Right renal pelvis (tissue), 4 donors: ENCODE measurements at places on chromosomes 12 and 14.

- DNase-seq, result no peak
These were observed 24.2 kb upstream of the CLEC14A start for GRCh38 chr14:38280081-38280480.

DNA sequence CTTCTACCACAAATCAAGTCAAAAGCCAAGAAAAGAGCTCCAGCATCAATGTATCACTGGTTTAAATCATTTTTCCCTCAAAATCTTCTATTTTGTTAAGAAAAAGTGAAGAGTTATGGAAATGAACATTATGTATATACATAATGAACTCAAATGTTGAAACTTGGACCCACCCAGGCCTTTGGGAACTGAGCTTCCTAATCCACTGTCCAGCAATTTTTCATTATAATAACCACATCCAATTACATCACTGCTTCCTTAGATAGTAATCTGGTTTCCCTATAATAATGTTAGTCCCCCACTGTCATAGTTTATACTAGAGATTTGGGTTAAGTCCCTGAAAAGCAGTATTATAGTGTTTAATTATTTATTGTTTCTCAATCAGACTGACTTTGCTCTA is 170.9 kb downstream of the PIK3C2G start:
- no peak for DNase-seq

DNA sequence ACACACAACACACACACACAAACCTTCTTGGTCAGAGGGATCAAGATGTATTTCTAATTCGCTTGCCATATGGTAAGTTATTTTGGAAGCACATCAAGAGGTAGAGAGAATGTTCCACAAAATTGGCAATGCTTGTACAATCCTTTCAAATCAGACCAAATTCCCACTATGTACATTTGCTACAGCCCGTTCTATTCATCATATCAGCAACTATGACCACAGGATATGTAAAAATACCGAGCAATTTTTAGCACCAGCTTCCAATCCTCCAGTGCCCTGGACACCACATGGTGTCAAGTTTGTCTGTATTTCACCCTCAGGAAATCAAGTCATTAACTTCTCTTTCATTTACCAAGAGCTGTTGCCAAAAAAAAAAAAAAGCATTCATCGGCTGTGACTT is 21.2 kb downstream of the TBX5 start:
- DNase-seq, result no peak

GRCh38 chr12:24742378-24742777 is 206.5 kb downstream of the BCAT1 start:
- no peak for DNase-seq

GRCh38 chr14:74223016-74223415 is 16.2 kb upstream of the VSX2 start:
- no peak for DNase-seq

GRCh38 chr12:84455598-84455997 is 457.0 kb downstream of the SLC6A15 start:
- no peak for DNase-seq
